ENCODE measurements at places on chromosomes 5 and 9.

DNA sequence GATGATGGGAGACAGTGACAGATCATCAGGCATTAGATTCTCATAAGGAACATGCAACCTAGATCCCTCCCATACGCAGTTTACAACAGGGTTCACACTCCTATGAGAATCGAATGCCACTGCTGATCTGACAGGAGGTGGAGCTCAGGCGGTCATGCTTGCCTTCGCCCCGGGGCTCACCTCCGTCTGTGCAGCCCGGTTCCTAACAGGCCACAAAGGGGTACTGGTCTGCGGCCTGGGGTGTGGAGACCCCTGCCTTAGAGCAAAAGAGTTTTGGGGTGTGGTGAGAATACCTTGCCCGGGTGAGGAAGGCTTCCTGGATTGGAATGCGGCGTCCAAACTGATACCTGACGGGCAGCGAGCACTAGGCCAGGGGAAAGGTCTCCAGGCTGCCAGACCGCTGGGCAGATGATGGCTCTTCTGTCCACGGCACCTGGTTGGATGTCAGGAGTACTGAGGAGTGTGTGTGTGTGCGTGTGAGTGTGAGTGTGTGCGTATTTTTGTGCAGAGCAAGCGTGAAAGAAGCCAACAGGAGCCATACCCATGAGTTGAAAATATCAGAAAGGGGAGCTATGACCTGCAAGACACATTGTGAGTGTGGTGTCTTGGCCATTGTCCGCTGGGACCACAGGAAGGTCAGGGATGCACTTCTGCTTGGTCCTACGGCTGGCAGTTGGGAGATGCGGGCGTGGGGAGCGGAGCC lies 55.4 kb downstream of the ACER2 start:
- DNase-seq: no peak

GRCh38 chr9:30774326-30774725 lies 1610.1 kb upstream of the ACO1 start:
- DNase-seq: no peak

DNA sequence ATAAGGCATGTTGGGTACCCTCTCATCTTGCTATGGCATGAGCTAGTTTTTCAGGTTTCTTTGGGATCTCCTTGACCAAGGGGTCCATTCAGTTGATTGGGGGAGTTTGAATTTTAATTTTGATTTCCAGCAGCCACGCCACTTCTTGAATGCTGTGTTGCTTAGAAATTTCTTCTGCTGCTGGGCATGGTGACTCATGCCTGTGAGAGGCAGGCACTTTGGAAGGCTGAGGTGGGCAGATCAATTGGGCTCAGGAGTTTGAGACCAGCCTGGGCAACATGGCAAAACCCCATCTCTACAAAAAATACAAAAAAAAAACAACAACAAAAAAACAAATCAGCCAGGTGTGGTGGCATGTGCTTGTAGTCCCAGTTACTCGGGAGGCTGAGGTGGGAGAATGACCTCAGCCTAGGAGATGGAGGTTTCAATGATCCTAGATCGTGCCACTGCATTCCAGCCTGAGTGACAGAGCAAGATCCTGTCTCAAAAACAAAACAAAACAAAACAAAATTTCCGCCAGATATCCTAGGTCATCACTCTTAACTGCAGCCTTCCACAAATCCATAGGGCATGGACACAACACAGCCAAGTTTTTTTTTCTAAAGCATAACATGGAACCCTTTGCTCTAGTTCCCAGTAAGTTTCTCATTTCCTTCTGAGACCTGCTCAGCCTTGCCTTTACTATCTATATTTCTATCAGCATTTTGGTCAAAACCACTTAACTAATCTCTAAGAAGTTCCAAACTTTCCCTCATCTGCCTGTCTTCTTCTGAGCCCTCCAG lies 17.7 kb downstream of the TMC1 start:
- DNase-seq: no peak

- no peak for DNase-seq
Observed at GRCh38 chr9:113186137-113186755, 34.8 kb downstream of the FKBP15 start.

GRCh38 chr5:119274030-119274766 lies 81.6 kb upstream of the TNFAIP8 start:
- no peak for DNase-seq

DNA sequence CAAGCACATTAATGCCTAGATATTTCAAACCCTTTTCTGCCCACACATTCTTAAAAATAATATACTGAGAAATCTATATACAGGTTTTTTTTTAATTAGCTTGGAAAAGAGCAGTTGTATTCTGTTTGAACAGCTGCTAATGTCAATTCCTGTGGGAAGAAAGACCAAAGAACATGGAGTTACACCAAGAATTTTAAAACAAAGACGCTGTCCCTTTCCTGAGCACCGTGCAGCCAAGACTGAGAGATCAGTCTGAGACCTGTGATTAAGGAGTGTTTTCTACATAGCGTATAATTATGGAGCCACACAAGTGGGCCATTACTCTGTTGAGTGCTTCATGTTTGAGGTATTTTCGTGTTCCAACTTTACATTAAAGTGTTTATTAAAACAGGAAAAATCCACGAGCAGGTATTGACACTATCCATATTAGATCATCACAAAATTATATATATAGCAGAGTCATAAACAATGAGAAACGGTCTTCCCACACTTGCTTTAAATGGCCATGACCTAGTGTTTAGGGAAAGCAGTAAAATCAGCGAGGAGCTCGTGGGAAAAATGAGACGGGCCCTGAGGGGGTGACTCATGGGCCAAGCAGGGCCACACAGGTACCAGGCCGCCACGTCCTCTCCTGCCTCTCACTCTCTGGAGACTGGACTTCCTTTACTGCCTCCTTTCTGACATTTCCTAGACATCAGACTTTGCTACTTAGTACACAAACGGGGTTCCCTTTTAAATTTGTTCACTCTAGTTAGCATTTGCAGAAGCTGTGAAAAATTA lies 153.1 kb upstream of the OTULINL start:
- no peak for DNase-seq

DNA sequence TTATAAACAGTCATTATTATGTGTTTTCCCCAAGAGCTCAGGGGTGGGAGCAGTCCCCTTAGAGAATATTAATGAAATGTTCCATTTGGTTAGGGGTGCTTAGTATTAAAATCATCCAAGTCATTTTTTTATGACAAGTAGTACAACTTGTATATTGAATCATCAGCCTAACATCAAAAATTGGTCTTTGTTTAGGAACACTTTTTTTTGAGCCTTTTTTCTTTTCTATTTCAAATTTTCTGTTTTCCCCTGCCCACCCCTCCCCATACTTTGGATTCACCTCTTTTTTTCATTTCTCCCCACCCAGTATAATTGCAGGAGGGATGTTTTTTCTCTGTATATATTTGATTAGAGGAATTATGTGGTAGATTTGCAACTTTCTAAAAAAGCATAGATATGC lies 25.8 kb downstream of the RBM27 start:
- DNase-seq: no peak

DNA sequence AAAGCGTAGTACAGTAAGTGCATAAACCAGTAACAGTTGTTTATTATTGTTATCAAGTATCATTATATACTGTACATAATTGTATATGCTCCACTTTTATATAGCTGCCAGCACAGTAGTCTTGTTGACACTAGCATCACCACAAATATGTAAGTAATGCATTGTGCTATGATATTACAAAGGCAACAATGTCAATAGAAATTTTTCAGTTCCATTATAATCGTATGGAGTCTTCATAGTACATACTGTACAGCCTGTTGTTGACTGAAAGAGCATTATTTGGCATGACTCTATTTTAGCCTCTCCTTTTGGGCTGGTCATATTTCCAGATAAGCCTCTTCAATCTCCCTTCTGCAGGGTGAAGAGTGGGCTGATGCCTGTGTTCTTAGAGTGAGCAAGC lies 40.4 kb downstream of the CFAP95 start:
- DNase-seq: no peak

DNA sequence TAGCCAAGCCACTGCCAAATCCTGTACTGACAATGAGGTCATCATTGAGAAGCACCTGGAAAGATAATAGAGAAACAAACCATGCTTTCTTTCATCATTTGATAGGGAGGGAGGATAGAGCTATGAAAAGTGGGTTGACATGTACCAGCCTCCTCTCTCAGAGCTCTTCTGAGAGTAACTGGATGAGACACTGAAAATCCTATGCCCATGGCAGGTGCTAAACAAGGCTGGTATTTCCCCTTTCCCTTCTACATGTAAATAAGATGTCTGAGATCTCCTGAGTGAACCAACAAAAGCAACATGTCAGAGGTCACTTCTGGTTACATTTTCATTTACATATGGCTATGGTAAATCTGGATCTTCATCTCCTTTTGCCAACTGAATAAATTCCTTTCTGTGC lies 45.3 kb upstream of the TRAF1 start:
- no peak for DNase-seq

GRCh38 chr9:83935276-83935935 lies 14.2 kb upstream of the KIF27 start:
- no peak for DNase-seq

- no peak for DNase-seq
Observed at GRCh38 chr9:71675105-71675856, 93.0 kb downstream of the CEMIP2 start.

GRCh38 chr9:107667231-107668070 lies 177.9 kb upstream of the KLF4 start:
- DNase-seq: no peak

GRCh38 chr5:39941416-39941815 lies 516.6 kb upstream of the DAB2 start:
- no peak for DNase-seq

- no peak for DNase-seq
Observed at GRCh38 chr5:111779922-111780292, 22.9 kb upstream of the NREP start.

GRCh38 chr9:133919253-133920115 lies 72.6 kb downstream of the VAV2 start:
- DNase-seq: no peak

DNA sequence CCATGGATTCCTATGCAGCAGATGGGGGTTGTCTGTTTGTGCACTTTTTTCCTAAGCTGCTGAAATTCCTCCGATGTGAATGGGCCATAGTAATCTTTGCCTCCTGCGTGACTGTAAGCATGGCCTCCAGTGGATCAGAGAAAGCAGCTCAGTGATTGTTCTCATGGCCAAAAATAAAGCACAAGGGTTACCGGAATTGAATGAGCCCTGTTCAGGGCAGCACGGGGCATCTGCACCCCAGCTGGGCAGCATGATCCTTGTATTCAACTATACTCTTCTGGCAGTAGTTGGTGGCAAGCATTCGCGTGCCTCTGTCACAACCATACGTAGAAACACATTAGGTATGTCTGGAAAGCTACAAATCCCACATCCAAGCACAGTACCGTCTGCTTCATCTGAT lies 193.9 kb downstream of the RORB start:
- DNase-seq: no peak

DNA sequence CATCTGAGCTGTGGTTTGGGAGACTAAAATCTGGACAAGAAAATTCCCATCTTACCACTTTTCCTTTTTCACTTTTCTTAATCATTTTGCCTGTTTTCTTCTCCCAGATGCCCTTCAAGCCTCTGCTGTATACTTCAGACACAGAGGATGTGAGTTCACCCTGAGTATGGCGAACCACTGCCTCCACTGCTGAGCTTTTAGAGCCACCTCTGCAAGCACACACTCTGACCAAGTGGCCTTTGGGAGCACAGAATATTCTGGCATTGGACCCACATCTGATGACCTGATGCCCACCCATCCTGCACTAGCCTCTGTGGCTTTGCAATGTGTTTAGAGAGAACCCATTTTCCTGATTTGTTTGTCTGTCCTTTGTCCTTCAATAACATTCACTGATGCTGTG lies 32.5 kb downstream of the TERT start:
- DNase-seq: no peak

- no peak for DNase-seq
Observed at GRCh38 chr5:52342361-52342760, 445.4 kb upstream of the ITGA1 start.

DNA sequence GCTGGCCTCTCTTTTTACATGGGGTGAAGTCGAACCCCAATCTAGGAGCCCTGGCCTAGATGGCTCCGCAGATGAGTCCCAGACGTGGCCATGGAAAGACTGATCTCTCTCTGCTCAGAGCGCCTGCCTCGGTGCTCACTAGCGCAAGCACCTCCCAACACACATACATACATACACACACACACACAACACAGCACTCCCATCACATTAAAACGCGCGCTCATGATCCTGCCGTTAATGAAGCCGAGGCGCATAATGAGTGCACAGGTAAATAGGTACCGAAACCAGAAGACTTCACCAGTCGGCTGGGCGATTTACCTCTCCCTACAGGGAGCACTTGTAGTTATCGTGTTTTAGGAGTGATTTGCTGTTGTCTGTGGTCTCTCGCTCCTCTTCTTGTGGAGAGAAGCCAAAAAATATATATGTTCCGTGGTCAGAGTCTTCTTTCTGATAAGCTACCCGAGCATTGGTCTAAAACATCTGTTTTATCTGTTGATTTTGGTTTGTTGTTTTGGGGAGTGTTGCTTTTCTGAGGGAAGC lies 207.7 kb downstream of the MEF2C start:
- DNase-seq: no peak

- DNase-seq: no peak
Observed at GRCh38 chr9:116717150-116717549, 30.0 kb downstream of the TRIM32 start.

DNA sequence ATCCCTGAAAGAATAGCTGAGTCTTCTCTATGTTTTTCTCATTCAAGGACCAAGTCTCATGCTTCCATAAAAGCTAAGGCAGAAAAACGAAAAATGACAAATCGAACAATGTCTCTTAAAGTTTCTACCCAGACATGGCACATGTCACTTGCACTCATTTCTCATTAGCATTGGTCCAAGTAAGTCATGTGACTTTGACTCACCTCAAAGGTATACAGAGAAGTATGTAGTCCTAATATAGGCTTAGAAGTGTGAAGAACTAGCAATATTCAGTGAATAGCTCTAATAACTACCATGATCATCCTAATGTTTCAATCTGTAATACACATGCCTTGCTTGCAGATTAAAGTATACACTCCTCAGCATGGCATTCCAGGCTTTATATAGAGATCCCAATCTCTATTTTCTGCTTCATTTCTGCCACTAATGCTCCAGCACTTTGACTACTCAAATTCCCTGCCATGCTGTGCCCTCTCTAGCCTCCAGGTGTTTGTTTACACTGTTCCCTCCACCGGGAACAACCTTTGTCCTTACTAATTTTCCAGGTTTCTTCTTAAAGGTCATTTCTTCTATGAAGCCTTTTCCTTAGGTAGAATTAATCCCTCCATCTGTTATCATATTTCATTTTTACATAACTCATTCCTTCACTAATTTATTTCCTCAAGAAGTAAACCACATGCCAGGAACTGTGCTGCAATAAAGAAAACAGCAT lies 98.9 kb downstream of the CEMIP2 start:
- no peak for DNase-seq
